Left cardiac atrium (tissue), 4 donors: ENCODE measurements at places on chromosomes 16 and 17. TPM values are rescaled to one million over a fixed set of nuclear protein-coding genes. Genes with fewer than 3 reads are reported as not detected.
A peak's percentile ranks its signal among the peaks of the same experiment; 100 is the strongest.

- DNase-seq: no peak
Observed at GRCh38 chr16:77905374-77905920, 116.9 kb upstream of the CLEC3A start.

- no peak for DNase-seq
Observed at GRCh38 chr17:611202-611601, 103.4 kb downstream of the VPS53 start.

- no peak for DNase-seq
Observed at GRCh38 chr16:80197741-80198201, 343.0 kb upstream of the DYNLRB2 start.

DNA sequence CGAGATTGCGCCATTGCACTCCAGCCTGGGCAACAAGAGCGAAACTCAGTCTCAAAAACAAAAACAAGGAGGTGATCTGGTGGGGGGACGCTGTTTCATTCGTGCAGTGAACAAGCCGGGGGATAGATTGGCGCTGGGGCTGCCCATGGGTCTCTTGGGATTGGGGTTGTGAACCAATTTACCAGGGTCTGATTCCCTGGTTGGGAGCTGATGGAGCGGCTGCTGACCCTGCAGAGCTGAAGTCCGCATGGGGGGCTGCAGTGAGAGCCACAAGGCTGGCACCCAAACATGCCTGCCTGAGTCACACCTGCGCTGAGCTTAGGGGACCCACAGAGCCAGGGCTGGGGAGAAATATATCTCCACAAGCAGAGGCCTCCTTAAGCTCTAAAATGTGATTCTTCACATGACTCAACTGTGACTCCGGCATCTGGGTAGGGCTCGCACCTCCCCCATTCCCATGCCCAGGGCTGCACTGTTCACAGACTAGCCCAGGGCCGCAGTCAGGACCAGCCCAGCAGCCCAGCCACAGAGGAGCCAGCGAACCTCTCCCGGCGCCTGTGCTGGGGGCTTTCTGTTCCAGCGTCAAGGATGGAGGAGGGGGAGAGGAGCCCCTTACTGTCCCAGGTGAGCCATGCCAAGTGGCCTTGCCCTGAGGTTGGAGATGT, 5.0 kb downstream of the TSPAN10 start:
- DNase-seq: no peak

DNA sequence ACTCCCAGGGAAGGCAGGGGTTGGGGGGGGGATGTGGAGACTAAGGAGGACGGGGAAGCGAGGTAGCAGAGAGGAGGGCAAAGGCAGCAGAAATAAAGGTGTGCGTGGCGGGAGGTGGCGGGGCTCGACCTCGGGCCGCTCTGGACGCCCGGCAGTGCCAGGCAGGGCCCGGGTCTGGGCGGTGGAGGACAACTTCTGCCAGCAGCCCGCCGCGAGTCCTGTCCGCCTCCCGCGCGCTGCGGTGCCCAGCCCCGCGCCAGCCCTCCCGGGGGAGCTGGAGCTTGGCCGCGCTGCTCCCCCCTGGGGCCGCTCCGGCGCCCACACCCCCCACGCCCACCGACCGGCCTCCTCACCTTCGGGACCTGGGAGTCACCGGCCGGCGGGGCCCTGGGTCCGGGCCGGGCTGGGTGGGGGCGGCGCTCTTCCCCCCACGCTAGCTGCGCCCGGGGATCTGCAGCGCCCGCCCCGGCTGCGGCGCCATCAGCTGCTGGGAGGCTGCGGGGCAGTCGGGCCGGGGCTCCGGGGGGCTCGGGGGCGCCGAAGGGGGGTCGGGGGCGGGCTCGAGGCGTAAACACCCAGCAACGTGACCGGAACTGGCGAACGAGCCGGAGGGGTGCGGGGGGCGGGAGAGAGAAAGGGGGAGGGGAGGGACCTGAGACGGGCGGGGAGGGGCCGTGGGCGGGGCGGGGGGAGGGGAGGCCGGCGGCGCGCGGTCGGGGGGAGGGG, at the start of gene CCDC92B:
Gene CCDC92B (minus strand): TSS at position 595 of the 726 bp plus-strand sequence. CDS start 14,507 bp downstream, outside the sequence.
- DNase-seq: no peak

DNA sequence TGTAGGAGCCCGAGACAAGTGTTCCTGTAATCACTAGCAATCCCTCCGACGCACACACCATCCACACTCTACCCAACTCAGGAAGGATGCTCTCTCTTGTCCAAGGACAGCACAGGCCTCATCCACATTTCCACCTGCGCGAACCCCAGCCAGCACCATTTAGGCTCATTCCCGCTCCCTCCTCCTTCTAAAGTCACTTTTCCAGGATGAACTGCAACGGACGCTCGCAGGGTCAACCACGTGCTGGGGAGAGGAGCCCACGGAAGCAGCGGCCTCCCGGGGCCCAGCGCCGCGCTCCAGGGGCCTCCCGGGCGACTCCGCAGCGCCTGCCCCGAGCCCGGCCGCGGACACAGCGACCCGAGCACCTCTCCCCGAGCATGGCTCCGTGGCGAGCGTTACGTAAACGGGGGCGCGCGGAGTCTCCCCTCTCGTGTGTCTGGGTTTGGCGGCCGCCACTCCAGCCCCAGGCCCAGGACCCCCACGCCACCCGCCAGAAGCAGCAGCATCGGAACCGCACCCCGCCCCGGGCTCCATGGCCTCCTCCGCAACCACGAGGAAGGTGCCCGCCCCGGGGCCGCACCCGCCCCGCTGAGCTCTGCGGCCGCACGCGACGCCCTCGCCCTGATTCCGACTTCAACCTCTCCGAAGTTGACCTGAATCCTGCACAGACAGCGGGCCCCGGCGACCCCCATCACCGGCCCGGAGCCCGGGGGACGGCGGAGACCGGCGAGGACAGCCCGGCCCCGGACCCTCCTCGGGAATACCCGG, 668 bp downstream of the USP36 start:
- peak; percentile 63 for DNase-seq

Gene GNGT2
- total RNA-seq: 1.9 TPM

Gene RNU2-1
- total RNA-seq: 5,669 TPM

Gene HOXB13
- not detected for total RNA-seq

Gene ITGA2B
- total RNA-seq: 2.4 TPM

Gene HLF
- total RNA-seq: 36.7 TPM

Gene PABPN1L
- not detected for total RNA-seq

Gene CYBA
- total RNA-seq: 131 TPM
